ENCODE measurements at places on chromosomes 12 and 14. TPM values are rescaled to one million over a fixed set of nuclear protein-coding genes. Genes with fewer than 3 reads are reported as not detected.

- peaks cover 18% of the 10 kb centered on the region for H3K27me3 ChIP-seq
- no peak for DNase-seq
- H3K36me3 ChIP-seq: no peaks in the 10 kb centered on the region
- no peak overlapping the region for H3K4me3 ChIP-seq
Observed at GRCh38 chr14:54256156-54256555, 140.7 kb upstream of the CDKN3 start.

DNA sequence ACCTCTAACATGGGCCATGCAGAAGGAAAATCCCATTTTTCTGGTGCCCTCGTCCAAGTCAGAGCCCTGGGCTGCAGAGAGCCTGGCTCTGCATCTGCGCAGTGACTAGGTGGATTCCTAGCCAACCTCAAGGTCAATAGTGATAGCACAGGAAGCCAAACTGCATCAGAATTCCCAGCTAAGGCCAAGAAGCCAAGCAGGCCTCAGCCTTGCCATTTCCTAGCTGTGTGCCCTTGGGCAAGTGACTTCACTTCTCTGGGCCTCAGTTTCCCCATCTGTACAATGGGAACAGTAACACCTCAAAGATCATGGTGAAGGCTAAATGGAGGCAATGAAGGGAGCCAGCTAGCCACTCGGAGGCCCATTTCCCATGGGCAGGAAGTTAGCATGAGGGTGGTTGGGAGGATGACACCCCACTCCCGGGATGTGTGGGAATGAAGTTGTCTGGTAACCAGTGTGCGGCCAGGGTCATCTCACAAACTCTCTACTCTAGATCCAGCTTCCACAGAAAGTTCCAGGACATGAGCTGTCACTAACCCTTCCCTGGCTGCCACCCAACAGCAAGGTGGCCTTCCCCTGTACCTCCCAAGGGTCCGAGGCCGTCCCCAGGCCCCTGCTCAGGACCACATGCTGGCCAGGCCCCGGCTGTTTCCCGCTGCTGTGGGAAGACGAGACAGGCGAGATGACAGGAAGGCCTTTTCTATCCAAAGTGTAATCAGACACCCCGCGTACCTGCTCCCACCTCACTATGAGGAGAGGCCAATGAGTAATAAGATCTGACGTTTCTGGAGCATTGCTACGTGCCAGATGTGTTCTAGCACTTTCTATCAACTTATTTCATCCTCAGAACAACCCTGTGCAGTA is 125.7 kb downstream of the SCARB1 start:
- H3K36me3 ChIP-seq: no peaks in the 10 kb centered on the region
- H3K27me3 ChIP-seq: no peaks in the 10 kb centered on the region
- no peak overlapping the region for H3K4me3 ChIP-seq
- no peak for DNase-seq
- peaks cover 18% of the 10 kb centered on the region for H3K4me1 ChIP-seq

Gene TAS2R9
- not detected for total RNA-seq

Gene ZFHX2
- 4.8 TPM for total RNA-seq
